Right lung (tissue), 10 donors: ENCODE measurements at places on chromosomes 5 and 9.
A peak's percentile ranks its signal among the peaks of the same experiment; 100 is the strongest.

DNA sequence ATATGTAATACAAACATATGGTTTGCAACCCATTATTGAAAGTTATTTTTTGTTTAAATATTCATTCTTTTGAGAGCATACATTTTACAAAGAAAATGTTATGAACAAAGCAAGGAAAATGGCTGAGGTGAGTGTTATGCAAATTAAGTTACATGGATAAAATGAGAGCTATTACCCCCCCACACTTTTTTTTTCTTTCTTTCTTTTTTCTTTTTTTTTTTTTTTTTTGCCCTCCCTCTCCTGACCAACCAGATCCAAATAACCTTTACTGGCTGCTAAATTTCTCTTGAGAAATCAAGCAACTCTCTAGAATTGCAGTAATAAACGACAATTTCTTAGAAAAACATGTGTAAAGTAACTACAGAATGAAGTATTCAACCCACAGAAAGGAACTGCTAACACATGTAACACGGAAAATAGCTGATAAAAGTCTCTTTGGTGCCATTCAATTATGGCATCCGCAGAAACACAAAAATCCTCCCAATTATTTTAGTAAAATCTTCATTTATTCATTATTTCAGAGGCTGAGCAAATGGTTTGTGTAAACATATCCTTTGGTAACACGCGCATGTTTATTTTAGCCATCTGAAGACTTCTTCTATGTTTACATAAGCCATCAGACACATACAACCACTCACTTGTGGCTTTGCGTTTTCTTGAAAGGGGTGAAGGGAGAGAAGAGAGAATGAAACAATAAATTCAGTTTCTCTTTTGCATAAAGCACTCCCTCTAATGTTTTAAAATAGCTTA is 216.1 kb downstream of the NFIB start:
- DNase-seq: peak; percentile 80

DNA sequence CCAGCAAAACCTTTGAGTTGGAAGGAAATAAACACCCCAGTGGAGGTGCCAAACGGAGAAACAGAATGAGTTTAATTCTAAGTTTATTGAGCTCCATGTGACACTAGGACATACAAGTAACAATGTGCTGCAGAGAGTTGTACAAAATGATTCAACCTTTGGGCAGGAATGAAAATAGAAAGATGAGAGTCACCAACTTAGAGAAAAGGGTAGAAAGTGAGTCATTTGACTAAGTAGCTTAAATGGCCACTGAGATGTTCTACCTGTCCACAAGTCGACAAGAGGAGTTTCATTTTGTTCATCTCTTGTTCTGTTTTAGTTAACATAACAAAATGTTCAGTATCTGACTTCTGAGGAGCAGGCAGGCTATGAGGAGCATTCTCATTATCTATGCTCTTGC is 284.7 kb downstream of the NR2F1-AS1 start:
- DNase-seq: no peak

DNA sequence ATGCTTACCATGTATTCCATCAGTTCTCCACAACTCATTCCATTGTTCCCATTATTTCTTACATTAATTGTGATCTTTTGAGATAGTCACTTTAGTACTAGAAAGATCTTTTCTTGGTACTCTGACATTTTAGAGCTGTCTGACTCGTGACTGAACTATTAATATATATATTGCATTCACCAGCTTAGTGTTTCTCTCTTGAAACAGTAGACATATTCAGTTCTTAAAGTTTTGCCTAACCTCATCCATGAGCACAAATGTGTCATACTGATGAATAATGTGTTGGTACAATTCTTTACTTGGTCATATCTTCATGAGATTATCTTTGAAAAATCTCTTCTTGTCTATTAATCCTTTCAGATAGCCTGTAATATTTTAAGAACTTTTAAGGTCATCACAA is 74.3 kb downstream of the NLN start:
- DNase-seq: no peak

- DNase-seq: no peak
These were observed 7.1 kb upstream of the HAND1 start for GRCh38 chr5:154485096-154485491.

DNA sequence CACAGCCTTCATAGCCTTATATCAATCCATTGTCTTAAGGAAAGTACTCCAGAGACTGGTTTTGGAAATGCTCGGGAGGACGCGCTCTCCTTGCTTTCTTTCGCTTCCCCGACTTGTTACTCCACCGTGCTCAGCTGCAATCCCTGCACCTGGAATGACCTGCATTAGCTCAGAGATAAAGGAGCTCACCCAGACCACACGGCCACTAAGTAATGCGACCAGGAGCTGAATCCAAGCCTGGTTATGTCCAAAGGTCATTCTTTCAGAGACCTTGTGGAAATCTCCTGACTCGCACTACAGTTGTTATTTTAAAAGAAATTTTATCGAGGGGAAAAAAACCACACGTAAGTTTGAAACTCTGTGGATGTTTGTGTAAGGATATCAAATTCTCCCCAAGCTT is 135.3 kb upstream of the DPYSL3 start:
- DNase-seq: no peak
